ENCODE measurements at places on chromosomes 16 and 17. TPM values are rescaled to one million over a fixed set of nuclear protein-coding genes. Genes with fewer than 3 reads are reported as not detected.

DNA sequence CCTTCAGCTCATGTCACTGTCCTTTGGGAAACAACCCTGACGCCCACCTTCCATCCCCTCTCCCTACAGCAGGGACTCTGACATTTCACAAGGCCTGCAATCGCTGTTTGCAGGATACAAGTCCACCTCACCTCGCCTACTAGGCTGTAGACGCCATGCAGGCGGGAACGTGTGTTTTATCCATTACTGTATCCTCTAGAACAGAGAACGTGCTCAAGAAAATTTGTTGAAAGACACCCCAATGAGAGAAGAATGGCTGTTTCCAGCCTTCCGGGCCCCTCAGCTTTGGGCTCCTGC is 1.5 kb upstream of the TTYH2 start:
- no peak for DNase-seq

- no peak for DNase-seq
These were observed 14.0 kb downstream of the CEP295NL start for GRCh38 chr17:78888941-78889518.

- no peak for DNase-seq
These were observed 14.3 kb upstream of the PRKAR1A start for GRCh38 chr17:68497885-68498319.

- no peak for DNase-seq
These were observed 197.0 kb downstream of the AXIN2 start for GRCh38 chr17:65364438-65364837.

- no peak for DNase-seq
These were observed 9.1 kb downstream of the UNC13D start for GRCh38 chr17:75834928-75835653.

DNA sequence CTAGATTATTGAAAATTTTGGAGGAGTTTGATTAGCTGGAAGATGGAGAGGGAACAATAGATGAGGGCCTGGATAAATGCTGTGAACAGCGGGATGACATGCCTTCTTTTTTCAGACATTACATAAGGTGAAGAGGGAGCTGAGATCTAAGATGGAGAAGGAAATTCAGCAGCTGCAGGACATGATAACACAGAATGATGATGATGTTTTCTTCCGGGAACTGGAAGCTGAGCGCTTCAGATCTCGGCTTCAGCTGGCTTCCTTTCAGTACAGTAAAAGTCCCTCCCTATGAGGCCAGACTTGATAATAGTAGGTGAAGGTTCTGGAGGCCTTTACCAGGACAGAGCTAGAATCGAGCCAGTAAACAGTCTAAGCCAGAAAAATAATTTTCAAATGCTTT is 30.7 kb downstream of the CEP95 start:
- DNase-seq, result no peak

DNA sequence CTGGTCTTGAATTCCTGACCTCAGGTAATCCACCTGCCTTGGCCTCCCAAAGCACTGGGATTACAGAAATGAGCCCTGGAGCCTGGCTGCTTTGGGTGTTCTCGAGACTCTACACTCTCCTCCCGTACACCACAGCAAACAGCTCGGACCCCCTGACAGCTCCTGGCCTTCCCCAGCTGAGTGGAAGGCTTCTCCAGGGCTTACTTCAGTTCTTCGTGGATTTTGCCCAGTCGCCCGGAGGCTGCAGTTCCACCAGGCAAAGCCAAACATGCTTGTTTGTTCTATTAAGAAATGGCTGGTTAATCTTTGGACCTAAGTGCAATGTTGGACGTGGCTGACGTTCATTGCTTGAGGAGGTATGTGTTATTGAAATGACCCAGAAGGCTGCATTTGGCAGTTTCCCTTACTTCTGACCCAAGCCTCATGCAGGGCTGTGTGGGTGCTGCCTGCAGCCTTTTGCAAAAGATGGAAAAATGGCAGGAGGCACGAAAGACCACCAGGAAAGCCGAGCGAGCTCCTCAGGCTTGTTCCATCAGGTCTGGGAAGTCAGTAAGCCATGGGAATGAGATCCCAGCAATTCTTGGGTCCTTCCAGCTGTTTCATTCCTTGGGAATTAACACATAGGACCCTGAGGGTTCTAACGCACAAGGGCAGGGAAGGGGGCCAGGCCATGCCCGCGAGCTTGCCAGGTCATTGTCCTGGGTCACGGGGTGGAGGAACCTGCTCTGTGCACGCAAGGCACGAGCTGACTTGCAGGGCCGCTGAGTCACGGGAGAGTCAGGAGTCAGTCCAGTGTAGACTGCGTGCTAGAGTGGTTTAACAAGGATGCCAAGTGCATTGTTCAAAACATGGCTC is 23.9 kb upstream of the KLHDC4 start:
- DNase-seq, result no peak

GRCh38 chr17:8892338-8892690 is 24.8 kb upstream of the PIK3R6 start:
- no peak for DNase-seq

DNA sequence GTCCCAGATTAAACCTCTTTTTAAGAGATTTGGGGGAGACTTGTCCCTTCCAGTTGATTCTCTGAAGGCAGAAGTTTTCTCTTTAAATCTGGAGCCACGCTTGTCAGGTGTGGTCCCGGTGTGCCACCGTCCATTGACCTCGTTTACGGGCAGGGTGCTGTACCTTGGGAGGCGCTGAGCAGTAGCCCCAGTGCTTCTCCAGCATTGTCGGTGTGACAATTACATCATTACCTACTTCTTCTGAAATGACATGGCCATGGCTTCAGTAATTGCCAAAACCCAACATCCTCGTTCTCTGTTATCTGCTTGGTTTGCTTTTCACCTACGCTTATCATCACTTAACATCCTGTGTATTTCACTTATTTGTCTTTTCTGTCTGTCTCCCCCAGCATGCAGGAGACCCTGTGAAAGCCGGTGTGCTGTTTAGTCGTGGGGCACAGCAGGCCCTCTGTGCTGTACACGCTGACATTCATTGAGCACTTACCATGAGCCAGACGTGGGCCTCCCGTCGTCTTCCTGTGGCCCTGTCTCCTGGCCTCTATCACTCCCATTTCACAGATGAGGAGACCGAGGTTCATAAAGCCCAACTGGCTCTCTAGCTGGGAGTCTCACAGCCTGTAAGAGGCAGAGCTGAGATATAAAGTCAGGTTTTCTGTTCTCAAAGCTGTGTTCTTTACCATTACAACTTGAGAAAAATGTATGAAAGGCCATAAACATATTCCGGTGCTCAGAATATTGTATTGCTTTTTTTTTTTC is 143.9 kb downstream of the CMIP start:
- no peak for DNase-seq

GRCh38 chr16:87924041-87924810 is 12.1 kb downstream of the CA5A start:
- no peak for DNase-seq

DNA sequence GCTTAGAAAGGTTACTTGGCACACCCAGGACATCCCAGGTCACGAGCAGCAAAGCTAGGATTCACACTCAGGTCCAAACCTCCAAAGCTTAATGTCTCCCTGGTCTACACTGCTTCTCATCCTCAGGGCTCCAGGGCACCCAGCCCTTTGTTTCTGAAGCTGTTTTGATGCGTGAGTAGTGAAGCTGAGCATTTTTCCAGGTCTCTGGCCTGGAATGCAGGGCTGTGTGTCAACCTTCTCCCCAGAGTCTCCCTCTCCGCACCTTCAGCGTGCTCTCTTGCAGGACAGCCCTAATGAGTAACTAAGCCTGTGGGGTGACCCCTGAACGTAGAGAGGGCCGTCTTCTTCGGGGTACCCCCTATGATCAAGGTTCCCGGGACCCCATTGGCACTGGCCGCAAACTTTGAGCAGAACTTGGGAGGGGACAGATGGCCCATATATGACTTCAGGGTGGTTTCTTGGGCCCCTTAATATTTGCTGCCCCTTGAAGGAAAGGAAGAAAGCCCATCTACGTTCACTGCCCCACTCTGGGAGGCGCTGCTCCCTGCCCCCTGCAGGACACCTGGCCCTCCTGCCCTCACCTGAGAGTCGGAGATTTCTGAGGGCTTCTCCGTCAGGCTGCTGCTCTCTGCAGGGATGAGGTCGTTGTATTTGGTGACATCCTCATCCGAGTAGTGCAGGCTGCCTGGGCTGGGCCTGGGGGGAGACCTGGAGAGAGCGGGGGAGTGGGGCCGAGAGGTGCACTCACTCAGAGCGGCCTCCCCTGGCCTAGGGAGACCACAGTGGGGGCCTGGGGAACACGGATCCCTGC is 36.4 kb upstream of the CDC42EP4 start:
- DNase-seq, result no peak

CD300LB gene
- polyA plus RNA-seq, result 0.25 TPM

MGAT5B gene
- polyA plus RNA-seq, result 0.29 TPM

PMM2 gene
- 9.4 TPM for polyA plus RNA-seq

ANKRD40CL gene
- not detected for polyA plus RNA-seq

TUBB3 gene
- 0.59 TPM for polyA plus RNA-seq

ZMYND15 gene
- polyA plus RNA-seq, result 0.20 TPM

Measured in heart right ventricle (tissue), 16 donors.